HS-27A (cell line): ENCODE measurements at places on chromosomes 1 and 21.

DNA sequence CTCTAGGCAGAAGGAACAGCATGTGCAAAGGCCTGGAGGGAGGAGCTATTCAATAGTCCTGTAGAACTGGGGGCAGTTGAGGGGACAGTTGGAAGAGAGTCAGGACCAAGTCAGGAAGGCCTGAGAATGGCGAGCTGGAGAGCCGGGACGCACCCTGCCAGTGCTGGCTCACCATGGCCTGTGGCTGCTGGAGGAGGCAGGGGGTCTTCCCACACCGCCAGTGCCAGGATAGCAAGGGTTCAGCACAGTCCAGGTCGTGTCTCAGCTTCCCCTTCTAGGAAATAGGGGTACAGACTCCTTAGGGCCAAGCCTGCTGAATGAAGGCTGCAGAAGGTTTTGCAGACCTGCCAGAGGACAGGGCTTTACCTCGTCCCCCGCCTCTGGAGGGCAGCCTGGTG lies 7.3 kb downstream of the PODN start:
- DNase-seq = no peak

GRCh38 chr1:63448731-63449246 lies 74.2 kb downstream of the ITGB3BP start:
- no peak for DNase-seq

- DNase-seq = no peak
Measured at GRCh38 chr1:72498371-72498770, 216.0 kb upstream of the NEGR1 start.

GRCh38 chr1:80244372-80244771 lies 1237.8 kb upstream of the ADGRL4 start:
- DNase-seq = no peak

DNA sequence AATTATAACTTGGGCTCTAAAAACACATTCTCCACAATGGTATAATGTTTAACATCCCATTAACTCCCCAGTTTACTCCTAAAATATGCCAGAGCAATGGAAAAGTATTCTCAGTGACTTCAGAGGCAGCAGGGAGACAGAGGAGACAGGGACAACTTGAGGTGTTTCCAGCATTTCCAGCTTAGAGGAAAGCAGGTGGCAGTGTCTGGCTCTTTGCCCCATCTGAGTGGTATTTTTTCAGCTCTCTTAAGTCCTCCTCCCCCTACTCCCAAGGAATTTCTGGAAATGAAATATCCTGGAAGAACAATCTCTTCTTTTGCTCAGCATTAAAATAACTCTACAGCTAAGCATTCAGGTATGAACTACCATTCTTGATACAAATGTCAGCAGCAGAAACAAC lies 10.8 kb upstream of the ERMAP start:
- DNase-seq = no peak

DNA sequence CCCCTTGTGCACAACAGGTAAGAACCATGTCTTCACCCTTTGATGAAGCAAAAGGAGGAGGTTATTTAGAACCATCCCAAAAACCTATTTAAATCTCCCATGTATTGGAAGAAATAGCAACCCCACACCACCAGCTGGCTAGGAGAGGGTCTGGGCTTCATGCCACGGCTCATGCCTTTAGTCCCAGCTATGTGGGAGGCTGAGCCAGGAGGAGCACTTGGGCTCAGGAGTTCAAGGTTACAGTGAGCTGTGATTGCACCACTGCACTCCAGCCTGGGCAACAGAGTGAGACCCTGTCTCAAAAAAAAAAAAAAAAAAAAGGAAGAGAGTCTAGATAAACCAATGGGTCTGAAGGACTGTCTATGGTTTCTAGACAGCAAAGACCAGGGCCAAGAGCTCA lies 197.9 kb upstream of the COA6 start:
- no peak for DNase-seq

DNA sequence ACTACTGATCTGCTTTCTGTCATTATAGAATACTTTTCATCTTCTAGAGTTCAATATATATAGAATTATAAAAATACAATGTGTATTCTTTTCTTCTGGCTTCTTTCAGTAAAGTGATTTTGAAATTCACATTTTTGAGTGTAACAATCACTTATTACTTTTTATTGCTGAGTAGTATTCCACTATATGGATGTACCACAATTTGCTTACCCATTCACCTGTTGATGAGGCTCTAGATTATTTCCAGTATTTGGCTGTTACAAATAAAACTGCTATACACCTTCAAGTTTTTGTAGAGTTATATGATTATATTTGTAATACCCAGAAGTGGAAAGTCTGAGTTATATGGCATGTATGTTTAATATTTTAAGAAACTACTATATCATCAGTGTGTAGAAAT lies 159.4 kb downstream of the RWDD3 start:
- DNase-seq = no peak

DNA sequence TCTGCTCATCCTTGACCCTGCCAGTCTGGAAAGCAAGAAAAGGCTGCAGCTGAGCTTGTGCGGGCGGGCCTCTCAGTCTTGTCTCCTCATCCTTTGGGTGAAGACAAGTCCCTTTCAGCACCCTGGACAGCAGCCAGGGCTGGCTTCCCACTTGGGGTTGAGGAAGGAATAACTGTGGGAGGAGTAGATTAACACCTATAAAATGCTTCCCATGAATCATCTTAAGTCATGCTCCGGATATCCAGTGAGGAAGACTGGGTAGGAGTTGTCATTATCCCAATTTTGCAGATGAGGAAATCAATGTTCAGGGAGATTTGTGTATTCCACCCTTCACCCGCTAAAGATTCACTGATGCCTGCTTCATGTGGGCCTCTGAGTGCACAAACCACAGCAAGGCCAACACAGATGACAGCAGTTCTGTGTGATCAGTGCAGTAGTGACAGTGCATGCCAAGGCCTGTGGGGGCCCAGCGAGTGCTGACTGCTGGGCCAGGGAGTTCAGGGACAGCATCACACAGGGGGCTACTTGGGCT lies 20.1 kb upstream of the COL16A1 start:
- no peak for DNase-seq

- no peak for DNase-seq
Measured at GRCh38 chr1:5811419-5811818, 180.8 kb downstream of the NPHP4 start.

GRCh38 chr1:210866532-210866931 lies 267.4 kb downstream of the KCNH1 start:
- DNase-seq = no peak
